ENCODE measurements at places on chromosomes 2 and 18.

DNA sequence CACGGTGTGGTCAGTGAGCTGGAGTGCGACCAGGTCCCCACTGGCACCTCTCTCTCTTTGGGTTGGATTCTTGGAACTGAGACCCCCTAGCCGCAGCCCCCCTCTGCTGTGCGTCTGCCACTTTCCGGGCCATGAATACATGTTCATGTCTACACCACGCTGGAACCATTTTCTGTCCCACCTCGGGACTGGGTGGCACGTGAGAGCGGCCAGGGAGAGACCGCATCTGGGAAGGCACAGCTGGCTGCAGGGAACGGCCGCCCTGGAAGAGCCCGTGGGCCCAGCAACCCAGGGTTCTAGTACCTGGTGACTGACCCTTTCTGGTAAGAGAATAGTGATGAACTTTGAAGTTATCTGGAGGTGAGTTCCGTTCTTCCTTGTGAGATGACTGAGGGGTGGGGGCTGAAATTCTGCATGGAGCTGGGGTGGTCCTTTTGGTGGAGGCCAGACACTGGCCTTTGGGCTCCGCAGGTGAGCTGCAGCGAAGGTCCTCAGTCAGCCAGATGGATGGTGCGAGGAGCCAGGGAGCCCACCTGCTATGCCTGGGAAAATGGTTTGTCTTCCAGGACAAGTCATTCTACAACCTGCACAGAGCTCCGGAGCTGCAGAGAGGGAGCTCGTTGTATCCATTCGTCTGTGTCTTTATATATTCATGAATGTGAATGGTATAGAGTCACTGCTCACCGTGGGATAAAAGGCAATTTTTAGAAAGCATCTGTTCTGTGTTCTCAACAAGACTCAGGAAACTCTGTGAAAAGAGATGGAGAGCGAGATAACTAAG is 223.5 kb downstream of the NDUFA10 start:
- DNase-seq: no peak

GRCh38 chr18:49904871-49905555 is 91.7 kb upstream of the ACAA2 start:
- DNase-seq: no peak

- no peak for DNase-seq
Measured at GRCh38 chr2:66682476-66682875, 247.6 kb downstream of the MEIS1 start.

- DNase-seq: no peak
Measured at GRCh38 chr2:5474716-5475115, 217.5 kb upstream of the SOX11 start.

DNA sequence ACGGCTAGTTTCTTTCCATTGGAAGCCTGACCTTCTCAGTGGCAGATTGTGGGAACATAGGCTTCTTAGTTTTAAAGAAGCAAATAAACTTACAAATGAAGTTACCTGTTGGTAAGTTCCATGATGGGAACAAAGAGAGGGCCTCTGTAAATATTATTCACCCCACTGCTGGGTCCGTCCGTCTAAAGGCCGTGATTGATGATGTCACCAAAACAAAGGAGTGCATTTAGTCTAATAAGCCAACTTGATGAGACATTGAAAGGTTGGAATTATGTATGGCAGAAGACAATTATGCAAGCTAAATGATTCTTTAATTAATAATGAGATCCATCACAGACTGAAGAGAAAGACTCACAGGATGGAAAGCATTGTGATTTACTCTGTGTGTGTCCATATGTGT is 1091.9 kb upstream of the FANCL start:
- no peak for DNase-seq

DNA sequence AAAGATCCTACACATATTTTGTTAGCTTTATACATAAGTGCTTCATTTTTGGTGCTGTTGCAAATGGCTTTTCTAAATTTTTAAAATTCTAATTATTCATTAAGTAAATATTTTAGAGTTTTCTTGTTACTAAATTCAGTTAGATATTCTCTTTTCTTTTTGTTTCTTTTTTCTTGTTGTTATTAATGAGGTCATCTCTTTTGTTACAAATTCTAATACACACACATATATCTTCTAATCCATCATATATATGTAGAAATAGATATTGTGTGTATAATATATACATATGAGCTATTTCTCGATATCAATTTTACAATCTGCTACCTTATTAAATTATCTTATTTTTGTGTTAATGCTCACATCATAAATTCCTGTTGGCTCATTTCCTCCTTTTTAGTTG is 255.9 kb downstream of the GALR1 start:
- DNase-seq: no peak

GRCh38 chr2:118738524-118739308 is 108.7 kb downstream of the EN1 start:
- no peak for DNase-seq

DNA sequence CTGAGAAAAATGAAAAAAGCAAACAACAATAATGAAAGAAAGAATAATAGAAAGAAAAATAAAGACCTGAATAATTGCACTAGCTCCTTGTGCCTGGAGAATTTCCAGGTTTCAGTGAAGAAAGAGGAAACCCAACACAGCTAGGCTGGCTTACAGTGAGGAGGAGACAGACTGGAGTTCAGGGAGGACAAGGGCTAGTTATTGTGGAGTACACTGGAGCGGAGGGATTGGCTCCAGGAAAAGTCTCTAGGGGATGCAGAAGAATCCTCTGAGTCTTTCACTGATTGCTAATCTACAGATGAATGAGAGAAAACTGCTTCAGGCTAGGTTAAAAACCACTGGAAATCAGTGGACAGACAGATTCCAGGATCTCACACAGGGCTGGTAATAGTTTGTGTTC is 163.6 kb upstream of the RBMS1 start:
- no peak for DNase-seq

- no peak for DNase-seq
Measured at GRCh38 chr18:6521803-6522418, 107.2 kb upstream of the L3MBTL4 start.

DNA sequence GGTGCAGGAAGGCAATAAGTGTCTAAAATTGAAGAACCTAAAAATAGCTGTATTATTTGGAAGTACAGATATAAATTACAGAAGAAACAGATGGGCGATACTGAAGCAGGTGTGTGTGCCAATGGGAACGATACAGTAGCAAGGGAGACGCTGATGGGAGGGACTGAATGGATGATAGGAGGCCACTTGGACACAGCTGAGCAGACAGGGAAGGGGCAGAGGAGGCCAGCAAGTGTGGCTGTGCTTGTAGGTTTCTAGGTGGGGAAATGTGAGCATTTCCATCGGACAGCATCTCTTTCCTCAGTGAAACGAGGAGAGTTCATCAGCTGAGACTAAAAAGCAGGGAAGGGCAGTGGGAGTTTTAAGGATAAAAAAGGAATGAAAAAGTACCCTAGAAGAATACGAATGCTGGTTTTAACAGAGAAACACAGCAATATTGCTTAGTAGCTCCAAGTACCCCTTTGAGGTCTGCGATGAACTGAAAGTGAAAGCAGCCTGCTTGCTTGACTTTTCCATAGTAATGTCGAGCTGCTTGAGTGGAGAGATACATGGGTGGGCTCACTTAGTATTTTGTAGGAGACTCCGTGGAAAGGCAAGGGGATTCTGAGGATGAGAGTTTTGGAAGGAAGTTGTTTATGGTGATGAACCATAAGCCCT is 91.7 kb upstream of the EPC2 start:
- DNase-seq: no peak
